ENCODE measurements at places on chromosomes 16 and 17.

DNA sequence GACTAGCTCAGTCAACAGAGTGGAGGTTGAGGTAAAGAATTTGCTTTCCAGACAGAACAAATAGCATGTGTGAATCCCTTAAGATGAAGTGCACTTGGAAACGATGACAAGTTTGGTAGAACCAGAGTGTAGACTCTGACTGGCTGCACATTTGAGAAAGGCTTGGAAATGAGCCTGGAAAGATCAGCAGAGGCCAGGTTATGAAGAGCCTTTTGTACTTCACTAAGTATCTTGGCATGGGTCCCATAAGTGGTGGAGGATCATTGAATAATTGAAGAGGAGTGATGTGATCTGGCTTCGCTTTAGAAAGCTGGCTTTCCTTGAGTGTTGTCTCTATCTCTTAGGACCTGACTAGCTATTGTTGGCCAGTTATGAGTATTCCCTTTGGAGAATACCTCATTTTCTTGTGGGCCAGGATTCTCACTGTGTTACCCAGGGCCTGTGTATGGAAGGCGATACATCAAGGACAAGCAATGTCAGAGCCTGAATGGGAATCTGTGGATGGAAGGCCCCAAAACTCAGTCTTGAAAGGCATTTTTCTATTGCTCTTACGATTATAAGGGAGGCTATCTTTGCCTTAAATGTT is 329.8 kb downstream of the UTP18 start:
- no peak for DNase-seq

DNA sequence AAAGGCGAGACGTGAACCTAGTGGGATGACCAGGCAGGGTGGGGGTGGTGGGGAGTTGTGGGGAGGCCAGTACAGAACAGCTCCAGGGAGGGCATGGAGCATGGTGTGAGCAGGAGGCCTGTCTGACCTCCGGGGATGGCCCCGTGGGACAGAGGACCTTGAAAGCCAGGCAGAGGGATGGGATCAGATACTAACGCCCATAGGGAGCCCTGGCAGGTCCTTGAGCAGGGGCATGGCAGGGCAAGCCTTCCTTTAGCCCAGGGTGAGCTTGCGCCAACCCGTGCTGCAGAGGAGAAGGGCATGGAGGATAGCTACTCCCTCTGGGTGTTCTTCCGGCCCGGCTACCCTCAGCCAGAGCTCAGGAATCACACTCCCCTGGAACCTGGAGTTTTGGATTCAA is 35.3 kb downstream of the TMEM235 start:
- no peak for DNase-seq

- no peak for DNase-seq
These were observed 41.7 kb downstream of the WDR59 start for GRCh38 chr16:74942977-74943918.

DNA sequence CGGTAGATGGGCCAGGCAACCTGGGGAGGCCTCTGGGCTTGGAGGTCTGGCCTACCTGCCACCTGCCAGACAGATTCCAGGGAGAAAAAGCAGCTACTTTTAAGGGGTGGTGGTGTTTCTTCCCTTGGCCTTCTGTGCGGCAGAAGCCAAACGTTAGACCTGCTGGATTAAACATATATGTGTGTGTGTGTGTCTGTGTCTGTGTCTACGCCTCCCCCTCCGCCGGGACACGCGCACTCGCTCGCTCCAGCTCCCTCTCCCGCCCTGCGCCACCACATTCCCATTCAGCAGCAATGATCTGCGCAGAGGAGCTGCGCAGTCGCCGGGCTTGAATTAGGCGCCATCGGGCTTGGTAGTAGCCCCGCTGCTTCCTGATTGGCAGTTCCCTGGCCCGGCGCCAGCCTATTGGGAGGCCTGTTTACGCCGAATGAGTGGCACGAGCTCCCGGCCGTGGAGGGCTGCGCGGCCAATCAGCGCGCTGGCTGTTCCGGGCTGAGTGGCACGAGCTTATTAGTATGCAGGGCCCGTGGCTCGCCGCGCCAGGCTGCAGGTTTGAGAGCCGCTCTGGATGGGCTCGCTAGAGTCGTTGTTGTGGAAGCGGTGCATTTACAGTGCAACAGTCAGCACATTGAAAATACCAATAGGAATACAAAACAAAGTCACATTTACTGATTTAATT is at the start of gene BAHCC1:
BAHCC1 (plus strand) TSS at position 537 of the 679 bp plus-strand sequence. CDS start 4,283 bp downstream, outside the sequence.
- peak; percentile 95 for DNase-seq

GRCh38 chr17:48990882-48991357 is 6.3 kb upstream of the IGF2BP1 start:
- DNase-seq: no peak

DNA sequence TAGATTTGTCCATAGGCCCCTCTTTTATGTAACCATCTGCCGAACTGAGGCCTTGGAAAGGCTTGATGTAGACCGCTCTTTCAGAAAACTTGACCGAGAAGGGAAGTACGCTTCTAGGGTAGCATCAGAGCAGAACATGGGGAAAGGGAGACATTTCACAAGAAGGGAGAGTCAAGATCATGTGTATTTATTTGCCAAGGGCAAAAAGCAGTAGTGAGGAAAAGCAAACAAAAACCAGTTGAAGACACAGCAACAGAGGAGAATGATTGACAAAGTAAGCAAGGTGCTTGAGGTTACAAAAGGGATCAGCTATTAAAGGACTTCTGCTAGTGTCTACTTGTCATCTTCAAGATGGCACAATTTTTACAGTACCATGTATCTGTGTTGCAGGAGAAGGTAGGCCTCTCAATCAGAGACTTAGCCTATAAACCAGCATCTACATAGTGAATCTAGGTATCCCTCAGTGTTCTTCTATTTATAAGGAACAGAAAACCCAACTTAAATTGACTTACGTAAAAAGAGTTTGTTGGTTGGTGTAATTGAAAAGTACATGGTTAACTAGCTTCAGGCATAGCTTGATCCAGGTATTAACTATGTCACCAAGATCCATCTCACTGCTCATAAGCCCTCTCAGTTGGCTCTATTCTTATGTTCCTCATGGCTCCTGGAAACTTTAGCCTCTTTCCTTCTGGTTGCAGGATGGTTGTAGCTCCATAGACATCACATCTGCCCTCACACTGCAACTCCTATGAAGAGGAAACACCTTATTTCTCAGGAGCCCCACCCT is 288.4 kb downstream of the IRX3 start:
- no peak for DNase-seq

- DNase-seq: no peak
These were observed 6.6 kb upstream of the SALL1 start for GRCh38 chr16:51157698-51158097.

- DNase-seq: no peak
These were observed 80.8 kb downstream of the SOCS1 start for GRCh38 chr16:11175106-11175786.

DNA sequence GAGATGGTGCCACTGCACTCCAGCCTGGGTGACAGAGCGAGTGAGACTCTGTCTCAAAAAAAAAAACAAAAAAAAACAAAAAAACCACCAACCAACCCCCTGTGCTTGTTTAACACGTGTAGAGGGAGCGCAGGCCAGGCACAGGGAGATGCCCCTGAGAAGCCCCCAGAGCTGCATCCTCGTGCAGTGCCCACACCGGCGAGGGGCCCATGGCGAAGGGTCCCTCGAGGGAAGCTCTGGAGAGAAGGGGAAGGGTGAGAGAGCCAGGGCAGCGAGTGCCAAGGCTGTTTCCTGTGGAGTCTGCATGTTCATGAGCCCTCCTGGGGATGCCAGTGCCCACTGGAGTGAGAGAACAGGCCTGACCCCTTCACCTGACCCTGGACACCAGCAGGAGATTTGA is 47.8 kb upstream of the GSE1 start:
- no peak for DNase-seq

- no peak for DNase-seq
These were observed 364.4 kb downstream of the XYLT1 start for GRCh38 chr16:17106243-17106791.

- DNase-seq: no peak
These were observed 16.1 kb downstream of the GGA2 start for GRCh38 chr16:23494188-23494587.

DNA sequence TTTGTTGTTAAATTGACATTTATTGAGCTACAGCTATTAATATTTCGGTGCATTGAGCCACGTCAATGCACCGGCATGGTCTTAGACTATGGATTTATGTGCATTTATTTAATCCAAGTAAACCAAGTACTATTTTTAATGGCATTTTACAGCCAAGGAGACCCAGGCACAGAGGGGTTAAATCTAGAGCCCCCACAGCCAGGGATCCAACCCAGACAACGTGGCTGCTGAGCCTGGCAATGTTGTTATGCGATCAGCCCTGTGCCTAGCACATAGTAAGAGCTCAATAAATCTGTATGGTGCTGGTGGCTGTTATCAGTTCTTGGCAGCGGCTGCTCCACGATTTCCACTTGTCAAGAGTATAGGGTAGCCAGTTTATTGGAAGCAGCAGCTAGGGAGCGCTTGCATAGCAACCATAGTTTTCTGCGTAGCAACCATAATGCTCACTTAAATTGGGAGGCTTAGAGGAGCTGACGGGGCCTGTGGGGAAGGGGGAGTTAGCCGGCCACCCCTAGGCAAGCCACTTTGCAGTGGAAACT is 541 bp upstream of the RBBP6 start:
- DNase-seq: no peak

GRCh38 chr17:38571833-38572668 is 33.7 kb downstream of the SRCIN1 start:
- DNase-seq: no peak

DNA sequence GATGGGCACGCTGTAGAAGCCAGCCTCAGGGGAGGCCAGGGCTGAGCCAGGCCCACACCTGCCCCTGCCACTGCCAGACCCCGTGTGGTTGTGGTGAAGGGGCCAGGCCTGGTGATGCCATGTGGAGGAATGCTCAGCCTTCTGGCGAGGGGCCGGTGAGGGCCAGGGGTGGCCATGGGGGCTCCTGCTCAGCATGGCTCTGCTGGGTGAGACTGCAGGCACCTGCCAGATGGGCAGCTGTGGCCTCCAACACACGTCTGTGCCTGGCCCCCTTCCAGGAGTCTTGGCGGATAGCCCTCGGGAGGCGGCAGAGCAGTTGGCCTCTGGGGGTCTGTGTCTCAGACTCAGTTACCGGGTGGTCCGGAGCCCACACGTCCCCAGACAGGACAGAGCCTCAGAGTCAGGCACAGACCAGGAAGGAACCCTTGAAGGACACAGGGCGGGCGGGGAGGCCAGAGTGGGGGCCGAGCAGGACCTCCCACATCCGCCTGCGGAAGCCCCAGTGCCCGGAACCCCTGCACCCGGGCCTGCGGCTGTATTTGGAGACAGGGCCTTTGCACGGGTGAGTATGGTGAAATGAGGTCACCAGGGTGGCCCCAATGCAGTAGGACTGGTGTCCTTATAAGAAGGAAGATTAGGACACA is 22.5 kb upstream of the CHMP6 start:
- no peak for DNase-seq

GRCh38 chr17:12252462-12252861 is 231.8 kb downstream of the MAP2K4 start:
- DNase-seq: no peak

All from cortex of kidney (tissue), 1 donor.